ENCODE measurements at places on chromosomes 12 and 14.
A peak's percentile ranks its signal among the peaks of the same experiment; 100 is the strongest.

DNA sequence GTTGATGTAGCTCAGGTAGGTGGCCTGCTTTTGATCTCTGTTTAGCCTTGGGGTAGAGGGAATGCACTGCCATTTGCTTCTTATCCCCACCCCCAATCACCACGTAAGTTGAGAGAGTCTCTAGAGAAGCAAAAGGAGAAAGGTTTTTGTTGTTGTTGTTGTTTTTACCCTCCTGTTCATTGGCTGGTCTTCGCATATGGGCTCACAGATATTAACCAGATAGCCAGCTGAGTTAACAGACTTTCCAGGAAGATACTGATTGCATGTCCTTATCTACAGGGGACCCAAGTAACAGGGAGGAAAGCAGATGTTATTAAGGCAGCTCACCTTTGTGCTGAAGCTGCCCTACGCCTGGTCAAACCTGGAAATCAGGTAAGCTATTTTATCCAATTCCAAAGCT is 2.9 kb downstream of the PA2G4 start:
- no peak for DNase-seq

GRCh38 chr12:132277374-132277941 is 51.9 kb downstream of the GALNT9 start:
- DNase-seq, result no peak

DNA sequence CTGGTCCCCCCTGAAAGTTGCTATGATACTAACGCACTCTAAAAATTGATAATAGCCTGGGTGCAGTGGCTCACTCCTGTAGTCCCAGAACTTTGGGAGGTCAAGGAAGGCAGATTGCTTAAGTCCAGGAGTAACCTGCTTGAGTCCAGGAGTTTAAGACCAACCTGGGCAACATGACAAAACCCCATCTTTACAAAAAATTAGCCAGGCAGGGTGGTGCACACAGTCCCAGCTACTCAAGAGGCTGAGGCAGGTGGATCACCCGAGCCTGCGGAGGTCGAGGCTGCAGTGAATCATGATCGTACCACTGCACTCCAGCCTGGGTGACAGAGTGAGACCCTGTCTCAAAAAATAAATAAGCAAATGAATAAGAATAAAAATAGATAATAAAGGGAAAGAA is 42.9 kb downstream of the HEATR5A start:
- no peak for DNase-seq

GRCh38 chr14:70641548-70642302 is at the start of gene TTC9:
Gene TTC9, plus strand, starts transcription at chr14:70641916. Its CDS starts 214 bp downstream, at chr14:70642130.
- no peak for DNase-seq

GRCh38 chr14:88106377-88106776 is 101.4 kb downstream of the GPR65 start:
- DNase-seq, result no peak

DNA sequence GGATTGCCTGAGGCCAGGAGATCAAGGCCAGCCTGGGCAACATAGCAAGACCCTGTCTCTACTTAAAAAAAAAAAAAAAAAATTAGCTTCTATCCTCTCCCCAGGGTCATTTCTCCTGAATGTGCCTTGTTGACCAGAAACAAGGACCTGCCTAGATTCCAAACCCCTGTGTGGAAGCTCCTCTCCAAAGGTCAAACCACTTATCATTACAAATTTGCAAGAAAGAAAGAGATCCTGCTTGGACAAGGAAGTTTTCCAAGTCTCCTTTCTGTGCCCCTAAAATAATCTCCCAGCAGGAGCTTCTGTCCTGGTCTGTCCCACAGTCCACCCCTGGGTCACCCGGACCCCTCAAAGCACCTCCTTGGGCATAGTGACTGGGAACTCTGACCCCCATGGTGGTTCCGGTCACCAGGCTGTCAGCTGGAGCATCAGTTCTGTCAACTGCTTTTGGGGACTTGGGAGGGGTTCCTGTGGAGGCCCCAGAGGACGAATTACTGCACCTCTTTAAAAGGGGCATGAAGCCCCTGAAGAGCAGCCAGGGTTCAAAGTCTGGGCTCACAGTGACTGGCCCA is 38.4 kb downstream of the ACTN1 start:
- DNase-seq, result no peak

DNA sequence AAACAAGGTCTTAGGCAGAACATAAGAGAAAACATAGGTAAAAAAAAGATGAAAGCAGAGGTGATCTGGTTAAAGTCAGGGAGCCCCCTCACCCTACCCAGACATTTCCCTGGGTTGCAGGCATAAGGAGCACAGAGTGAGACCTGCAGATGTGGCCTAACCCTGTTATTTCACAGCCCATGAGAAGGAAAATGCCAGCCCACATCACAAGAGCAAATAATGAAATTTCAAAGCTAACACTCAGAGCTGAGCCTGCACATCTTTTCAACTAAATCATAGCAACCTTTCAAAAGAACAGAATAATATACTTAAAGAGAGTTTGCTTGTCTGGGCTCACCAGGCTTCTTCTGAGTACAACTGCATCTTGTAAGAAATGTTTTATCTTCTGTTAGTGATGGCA is 295.4 kb downstream of the RPAP3 start:
- DNase-seq, result no peak

DNA sequence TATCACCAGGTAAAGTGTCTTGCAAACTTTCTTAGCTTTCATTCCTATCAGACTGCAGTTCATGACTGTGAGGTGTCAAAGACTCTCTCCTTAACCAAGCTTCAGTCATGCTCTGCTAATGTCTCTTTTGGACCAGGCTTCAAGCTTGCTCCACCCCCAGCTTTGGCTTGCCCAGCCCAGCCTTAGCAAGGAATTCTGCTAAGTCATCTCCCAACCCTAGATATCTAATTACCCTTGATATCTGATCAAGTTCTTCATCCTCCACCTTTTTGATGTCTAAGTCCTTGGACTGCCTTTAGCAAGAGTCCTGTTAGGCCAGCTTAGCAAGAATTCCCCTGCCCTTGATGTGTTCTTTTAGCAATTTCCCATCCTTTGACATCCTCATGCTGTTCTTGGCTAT is 108.9 kb upstream of the FGD4 start:
- no peak for DNase-seq

DNA sequence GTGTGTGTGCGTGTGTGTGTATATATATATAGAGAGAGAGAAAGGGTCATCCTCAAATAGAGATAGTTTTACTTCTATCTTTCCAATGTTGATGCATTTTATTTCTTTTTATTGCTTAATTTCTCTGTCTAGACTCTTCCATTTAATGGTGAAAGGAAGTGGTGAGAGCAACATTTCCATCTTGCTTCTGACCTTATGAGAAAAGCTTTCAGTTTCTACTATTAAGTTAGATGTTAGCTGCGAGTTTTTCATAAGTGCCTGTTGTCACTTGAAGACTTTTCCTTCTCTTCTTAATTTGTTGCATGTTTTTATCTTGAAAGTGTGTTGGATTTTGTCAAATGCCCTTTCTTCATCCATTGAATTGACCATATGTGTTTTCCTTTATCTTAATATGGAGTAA is 304.4 kb upstream of the FAR2 start:
- no peak for DNase-seq

GRCh38 chr12:40399656-40400055 is 174.9 kb downstream of the LRRK2 start:
- DNase-seq, result no peak

DNA sequence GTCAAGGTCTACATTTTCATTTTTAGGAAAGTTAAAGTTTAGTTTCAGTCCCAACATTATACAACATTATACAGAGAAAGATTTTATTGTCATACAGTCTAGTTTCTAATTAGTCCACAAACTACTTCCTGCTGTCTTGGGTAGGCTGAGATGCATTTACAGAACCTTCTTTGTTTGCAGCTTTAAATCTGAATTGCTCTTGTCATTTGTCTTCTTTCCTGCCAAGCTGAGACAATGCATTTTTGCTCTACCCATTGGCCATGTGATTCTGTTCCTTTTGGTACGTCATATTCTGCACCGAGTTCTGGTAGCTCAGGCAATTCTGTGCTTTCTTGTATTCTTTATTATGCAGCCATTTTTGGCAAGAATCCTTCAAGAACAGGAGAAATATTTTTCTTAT is 228.5 kb downstream of the ATP23 start:
- no peak for DNase-seq

DNA sequence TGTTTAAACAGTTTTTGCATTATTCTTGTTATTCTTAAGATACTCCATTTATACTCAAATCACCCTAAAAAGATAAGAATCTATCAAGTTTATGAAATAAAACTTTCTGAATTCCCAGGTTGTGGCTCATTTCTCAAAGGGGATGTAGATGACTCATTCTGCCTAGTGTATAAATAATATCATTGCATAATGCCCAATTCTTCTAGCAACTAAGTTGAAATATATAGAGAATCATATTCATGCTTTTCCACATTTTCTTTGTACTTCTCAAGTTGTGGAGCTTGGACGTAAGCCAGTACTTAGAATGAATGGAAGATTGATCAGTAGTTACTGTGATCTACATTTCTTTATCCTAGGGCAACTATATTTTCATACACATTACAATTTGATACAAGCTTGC is 201.1 kb downstream of the PPFIA2 start:
- no peak for DNase-seq

DNA sequence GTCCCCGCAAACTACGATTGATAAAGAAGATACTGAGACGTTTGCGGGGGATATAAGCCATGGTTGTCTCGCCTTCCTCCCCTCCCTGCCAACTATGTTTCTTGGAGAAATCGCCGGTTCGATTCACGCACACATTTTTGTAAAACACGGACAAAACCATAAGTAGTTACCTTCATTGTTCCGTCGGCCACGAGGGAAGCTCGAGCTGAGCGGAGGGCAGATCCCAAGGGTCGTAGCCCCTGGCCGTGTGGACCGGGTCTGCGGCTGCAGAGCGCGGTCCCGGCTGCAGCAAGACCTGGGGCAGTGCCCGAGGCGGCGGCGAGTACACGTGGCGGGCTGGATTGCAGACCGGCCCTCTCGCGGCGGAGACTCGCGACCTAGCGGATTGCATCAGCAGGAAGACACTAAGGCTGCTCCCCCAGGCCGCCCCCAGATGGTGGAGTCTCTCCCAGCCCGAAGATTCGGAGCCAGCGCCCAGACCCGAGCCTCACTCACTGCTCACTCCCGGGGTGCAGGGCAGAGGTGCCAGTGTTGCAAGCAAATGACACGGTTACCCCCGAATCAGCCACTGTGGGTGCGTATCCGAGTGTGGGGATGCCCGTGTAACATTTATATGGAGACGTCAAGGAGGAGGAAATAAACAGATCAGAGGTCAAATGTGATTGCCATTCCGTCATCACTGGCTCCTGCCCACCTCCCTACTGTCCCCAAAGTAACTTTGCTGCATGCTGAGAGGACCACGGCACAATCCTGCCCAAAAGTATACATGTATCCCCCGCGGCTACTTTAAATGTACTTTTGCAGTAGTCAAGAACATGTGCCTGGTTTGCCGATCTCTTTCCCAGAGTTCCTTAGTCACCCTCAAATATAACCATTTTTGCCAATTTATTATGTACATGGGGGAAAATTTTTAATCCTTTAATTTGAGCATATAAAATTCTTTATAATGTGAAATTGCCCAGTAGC is at the start of gene BCAT1:
Gene BCAT1 (minus strand): TSS at position 345 of the 966 bp plus-strand sequence. CDS start 169 bp downstream, at position 176.
- peak; percentile 72 for DNase-seq

DNA sequence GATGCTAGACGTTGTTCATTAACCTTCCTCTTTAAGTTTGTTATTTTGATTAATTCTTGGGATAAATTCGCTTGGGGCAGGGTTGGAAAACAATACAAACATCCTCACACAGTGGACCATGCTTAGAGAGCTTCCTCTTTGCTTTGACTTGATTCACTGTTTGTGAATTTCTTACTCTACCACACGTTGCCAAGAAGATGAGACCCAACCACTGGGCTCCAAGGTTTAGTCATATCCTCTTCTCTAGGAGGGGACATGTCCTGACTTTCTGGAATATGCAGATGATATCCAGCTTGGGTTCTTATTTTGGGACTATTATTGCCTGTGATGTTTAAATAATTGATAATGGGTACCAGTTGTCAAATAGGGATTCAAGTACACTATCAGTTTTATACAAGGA is 428.2 kb downstream of the ATP23 start:
- DNase-seq, result no peak

DNA sequence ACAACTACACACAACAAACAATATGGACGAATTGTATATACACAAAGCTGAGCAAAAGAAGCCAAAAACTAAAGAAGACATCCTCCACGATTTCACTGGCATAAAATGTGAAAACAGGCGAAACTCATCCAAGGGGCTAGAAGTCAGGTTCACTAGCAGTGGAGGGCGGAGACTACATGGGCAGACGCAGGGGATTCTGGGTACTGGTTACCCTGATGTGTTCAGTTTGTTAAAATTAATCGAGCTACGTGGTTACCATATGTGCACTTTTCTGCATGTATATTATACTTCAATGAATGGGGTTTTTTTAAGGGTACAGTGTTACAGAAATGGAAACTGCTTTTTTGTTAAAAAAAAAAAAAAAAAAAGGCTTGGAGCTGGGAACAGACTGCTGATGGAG is 12.3 kb downstream of the KDM2B start:
- DNase-seq, result no peak

GRCh38 chr12:1916371-1917171 is 1.9 kb downstream of the CACNA2D4 start:
- DNase-seq, result no peak

GRCh38 chr14:93462479-93462878 is 31.7 kb downstream of the UNC79 start:
- no peak for DNase-seq

DNA sequence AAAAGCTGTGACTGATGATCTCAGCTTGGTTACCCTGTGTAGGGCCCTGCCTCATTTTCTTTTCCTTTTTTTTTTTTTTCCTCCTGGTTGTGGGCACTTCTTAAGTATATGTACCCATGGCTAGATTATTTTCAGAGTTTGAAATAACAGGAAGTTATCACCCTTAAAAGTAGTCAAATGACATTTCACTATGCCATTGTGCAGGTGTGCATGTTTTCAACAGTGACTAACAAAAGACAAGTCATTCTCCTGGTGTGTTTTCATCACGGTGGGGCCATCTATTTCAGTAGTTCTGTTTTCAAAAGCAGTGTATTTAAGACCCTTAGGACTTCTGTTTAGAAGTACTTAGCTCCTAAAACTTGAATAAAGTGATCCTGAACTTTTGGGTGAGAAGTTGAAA is 15.0 kb downstream of the GABARAPL1 start:
- DNase-seq, result no peak

- peak; percentile 56 for DNase-seq
Observed at GRCh38 chr14:54169254-54169924, 212.8 kb upstream of the BMP4 start.

GRCh38 chr14:90890322-90891020 is 74.2 kb upstream of the TTC7B start:
- DNase-seq, result no peak

GRCh38 chr12:94988471-94988870 is 15.0 kb downstream of the NDUFA12 start:
- no peak for DNase-seq

DNA sequence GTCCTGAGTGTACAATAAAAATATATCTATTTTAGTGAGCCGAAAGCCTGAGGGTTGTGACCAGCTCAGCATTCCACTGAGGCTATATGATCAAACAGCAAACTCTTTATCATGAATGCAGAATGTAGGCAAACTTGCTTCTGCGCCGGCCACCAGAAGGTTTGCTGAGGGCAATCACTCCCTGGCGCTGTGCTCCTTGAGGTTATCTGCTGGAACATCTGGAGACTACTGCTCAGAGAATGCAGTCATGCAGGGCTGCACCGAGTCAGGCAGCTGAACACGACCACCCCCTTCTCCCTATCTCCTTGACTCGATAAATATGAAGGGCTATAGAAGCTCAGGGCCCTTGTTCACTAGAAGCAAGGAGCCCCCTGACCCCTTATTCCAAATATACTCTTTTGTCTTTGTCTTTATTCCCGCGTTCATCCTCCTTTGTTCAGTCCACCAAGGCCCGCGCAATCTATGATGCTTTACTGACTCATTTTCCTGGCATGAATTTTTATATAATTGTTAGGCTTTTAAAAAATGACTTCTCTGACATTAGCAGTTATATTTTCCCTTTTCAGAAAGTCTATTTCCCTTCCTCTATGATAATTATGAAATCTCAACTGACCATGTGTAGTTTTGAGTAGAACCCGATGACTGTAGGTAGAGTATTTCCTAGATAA is 1089.3 kb downstream of the SLC16A7 start:
- no peak for DNase-seq

Data from kidney capillary endothelial cell (primary cell).